HepG2 (cell line): ENCODE measurements at places on chromosomes 7 and 10. TPM values are rescaled to one million over a fixed set of nuclear protein-coding genes. Genes with fewer than 3 reads are reported as not detected.

GRCh38 chr10:107072028-107072427 is 92.5 kb downstream of the SORCS1 start:
- no peak for DNase-seq

The MAT1A gene
- 76.9 and 101 TPM in 2 replicates for total RNA-seq

DNA sequence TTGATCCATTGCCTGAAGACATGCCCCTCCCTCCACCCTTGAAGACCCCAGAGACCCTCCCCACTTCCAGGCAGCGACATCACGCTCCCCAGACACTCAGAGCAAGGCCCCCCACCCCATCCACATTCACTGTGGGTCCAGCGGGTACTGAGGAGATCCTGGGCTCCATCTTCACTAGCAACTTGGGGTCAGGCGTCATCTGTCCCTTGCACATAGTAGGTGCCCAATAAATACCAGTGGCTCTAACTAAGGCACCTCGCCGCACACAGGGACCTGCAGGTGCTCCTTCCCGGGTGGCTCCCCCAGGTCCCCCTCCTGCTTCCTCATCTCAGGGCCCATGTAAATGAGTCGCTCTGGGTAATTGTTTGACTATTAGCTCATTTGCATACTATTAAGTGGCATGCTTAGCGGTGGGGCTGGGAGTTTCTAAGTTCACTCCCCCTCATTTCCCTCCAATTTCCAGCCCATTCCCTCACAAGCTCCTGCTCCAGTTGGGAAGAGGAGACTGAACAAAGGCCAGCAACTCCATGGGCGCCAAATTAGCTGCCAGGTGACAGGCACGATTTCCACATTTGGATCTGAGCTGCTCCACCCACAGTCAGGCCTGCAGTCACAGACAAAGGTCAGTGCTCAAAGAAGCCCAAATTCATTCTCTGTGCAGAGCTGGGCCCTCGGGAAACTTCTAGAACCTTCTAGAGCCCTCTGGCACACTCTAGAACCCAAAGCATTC is 29.7 kb downstream of the EBF3 start:
- DNase-seq = no peak

The NT5C2 gene
- 40.6 and 51.5 TPM in 2 replicates for total RNA-seq

GRCh38 chr7:158415316-158415715 is 172.3 kb downstream of the PTPRN2 start:
- DNase-seq = no peak

GRCh38 chr10:87734987-87735827 is 75.5 kb downstream of the PAPSS2 start:
- DNase-seq = peak; percentile 25

The GRID1 gene
- total RNA-seq = not detected in 2 replicates

DNA sequence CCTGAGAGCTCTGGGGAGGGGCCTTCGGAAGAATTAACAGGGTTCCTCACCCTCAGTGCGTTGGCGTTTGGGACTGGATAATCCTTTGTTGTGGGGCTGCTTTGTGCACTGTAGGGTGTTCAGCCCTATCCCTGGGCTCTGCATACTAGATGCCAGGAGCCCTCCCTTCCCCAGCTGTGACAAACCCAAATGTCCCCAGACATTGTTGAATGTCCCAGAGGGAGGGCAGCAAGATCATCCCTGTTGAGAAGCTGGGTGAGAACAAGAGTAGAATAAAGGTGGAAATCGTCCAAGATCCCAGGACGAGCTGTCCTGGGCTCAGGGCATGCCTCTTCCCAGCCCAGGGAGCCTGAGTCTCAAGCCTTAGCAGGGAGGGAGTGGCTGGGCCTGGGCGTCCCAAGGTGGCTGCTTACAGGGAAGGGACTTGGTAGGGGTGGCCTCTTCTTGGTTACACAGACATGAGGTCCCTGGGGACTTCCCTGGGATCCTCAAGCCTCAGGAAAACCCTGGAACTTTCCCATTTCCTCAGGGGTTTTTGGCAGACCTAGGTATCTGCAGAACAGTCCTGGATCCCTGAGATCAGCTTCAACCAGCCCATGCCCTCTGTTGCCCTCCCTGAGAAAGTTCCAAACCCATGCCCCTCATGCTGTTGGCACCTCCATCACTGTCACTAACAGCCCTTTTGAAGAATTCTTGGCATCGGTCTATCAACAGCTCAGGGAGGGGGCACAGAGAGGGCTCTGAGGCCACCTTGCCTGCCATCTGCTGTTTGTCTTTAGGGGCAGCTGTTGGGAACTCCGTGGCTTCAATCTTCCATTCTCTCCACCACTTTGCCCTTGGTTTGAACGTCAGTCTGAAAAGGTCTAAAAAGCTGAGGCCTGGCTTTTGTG is 53.7 kb downstream of the GOLGA7B start:
- DNase-seq = no peak

The PCLO gene
- 0.06 and 0.29 TPM in 2 replicates for total RNA-seq

The SPDYE2B gene
- total RNA-seq = not detected in 2 replicates

DNA sequence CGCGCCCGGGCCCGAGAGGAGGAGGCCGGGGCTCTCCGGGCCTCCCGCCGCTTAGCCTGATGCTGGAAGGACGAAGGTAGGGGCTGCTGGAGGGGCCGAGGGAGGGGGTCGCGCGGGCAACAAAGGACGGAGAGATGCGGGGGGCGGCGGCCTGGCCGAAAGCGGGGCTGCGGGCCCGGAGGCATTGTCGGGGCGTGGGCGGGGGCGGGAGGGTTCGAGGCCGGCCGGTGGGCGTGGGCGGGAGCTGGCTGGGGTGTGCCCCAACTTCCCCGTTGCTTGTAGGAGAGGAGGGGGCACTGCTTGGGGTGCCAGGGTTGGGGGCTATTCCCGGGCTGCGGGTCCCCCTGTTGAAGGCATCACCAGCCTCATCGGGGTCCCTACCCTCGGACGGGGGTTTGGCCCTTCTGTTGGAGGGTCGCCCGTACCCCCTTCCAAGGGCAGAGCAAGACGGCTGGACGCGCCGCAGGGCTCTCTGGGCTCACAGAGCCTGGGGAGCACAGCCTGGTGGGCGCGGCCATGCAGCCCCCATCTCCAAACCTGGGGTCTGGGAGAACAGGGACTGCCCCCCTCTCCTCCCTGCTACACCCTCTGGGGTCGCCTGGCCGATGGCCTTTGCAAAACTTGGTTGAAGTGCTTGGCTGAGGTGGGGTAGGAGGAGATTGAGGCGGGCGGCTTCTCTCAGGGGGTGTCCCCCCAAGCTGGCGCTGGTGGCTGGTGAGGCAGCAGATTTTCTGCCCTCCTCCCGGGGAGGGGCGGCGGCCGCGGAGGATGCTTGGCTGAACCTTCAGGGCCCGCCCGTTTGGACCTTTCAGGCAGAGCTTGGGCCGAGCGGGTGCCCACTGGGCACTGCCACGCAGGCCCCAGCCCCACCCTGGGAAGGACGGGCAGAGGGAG is 699 bp downstream of the CLIP2 start:
- DNase-seq = no peak

The ASB10 gene
- not detected in 2 replicates for total RNA-seq

The ABCB4 gene
- total RNA-seq = 10.8 and 32.4 TPM in 2 replicates

The HOXA4 gene
- 1.8 and 2.4 TPM in 2 replicates for total RNA-seq

DNA sequence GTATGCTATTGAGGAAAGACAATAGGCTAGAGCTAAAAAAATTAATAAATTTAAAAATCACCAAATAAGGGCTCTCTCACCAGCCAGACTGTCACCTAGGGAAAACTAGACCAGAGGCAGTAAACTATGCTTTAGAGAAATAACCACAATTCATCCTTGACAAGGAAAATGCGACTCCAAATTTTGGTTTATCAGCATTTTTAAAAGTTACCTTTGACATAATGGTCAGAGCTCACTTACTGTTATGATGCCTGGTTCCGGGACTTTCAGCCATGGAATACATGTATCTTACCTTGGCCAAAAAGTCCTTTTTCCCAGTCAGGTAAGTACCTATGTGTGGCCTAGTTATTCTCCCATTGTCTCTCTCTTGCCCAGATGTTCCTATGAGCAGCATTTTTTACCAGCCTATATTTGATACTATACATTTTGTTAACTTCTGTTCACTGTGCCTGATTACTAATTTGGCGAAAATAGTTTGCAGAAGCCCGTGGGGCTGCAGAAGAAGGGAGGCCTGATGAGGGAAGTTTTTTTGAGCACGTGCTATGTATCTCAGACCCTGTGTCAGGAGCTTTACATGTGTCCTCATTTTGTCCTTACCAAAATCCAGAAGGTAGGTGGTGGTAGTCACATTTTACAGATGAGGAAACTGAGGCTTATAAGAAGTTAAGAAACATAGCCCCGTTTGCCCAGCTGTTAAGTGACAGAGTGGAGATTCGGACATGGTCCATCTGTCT is 149.7 kb downstream of the CELF2 start:
- no peak for DNase-seq

DNA sequence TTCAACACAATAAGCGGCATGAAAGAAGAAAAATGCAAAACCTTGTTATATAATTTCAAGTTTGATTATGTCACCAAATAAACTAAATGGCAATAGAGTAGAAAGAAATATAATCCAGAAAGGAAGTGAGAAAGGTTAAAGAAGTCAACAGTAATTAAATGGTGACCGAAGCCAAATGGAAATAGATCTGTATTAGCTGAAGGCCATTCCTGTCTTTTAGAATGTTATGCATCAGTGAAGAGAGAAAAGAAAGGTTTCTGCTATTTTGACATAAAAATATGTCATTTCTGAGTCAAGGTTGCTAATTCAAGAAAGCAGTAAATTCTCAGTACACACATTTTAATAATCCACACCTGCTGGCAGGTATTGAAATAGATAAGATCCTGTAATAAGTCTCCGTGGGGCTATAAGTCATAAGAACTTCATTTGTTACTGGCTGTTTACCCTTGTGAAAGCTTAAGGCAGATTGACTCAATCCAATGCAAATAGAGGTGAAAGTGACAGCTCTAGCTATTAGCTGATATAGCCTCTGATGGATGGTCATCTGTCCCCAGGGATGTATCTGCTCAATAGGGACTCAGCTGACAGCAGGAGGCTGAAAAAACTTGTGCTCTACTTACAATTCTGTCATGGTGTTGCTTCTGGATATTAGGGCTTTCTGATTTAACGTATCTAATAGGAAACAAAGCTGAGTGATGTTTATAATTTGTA is 152.1 kb downstream of the FZD1 start:
- DNase-seq = no peak

DNA sequence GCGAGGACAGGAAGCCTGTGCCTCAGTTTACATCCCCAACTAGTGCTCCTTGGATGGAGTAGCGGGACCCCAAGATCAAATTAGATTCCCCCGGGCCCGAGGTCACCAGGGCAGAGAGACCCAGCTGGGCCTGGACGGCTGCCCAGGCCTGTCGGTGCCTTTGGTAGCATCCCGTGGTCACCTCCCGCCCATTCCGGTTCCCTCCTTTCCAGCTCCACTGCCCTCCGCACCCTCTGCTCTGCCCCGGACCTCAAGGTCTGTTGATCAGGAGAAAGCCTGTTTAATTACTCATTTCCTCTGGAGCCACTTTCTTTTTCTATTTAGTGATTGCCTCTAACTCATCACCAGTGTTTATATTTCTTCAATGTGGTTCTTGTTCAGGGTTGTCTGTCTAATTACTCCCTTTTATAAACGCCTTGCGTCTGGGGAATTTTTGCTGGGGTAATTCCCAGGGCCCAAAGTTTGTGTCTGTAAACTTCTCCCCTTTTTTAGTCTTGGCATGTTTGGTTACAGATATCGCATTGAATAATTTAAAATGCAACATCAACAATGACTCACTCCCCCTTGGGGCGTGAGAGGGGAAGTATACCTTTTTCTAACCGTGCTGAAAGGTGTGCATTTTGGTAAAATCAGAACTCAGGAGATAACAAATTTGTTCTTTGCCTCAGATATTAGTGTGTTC is 1.9 kb downstream of the FOXK1 start:
- peak; percentile 41 for DNase-seq

DNA sequence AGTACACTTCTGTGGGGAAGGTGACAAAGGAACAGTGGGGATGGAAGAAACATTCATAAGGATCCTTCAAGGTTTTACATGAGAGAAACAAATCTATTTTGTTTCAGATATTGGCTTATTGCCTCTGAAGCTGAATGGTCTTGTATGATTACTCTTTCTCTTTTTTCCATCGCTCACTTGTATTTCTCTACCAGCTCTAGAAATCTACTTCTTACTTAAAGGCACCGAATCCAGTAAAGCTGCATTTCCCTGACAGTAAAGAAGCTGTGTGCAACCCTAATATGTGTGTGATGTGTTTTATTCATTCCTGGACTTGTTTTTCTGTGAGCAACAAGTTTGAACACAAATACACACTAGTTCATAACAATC is 45.2 kb upstream of the NXPH1 start:
- no peak for DNase-seq

GRCh38 chr7:149883452-149883861 is 9.7 kb downstream of the ATP6V0E2 start:
- peak; percentile 41 for DNase-seq

GRCh38 chr10:99785646-99786045 is 3.2 kb downstream of the ABCC2 start:
- DNase-seq = no peak

- no peak for DNase-seq
Observed at GRCh38 chr10:42367532-42368230, 270.7 kb downstream of the ZNF33B start.

GRCh38 chr7:102425639-102426267 is 7.6 kb upstream of the ORAI2 start:
- no peak for DNase-seq

- no peak for DNase-seq
Observed at GRCh38 chr10:124366825-124367224, 51.9 kb downstream of the OAT start.

DNA sequence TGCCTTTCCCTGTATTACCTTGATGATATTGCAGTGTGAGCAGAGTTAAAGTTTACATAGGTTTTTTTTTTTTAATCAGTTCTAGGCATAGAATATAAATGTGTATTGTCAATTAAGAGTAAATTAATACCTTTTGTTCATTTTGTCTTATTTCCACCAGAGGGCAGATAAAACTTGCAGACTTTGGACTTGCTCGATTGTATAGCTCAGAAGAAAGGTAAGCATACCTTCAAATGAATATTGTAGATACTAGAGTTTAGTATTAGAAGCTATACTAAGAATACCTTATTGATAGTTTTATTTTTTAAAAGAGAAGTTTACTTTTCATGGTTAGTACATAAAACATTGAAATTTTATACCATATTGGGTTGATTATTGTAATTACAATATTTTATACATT is 86.8 kb downstream of the MPLKIP start:
- peak; percentile 4 for DNase-seq

DNA sequence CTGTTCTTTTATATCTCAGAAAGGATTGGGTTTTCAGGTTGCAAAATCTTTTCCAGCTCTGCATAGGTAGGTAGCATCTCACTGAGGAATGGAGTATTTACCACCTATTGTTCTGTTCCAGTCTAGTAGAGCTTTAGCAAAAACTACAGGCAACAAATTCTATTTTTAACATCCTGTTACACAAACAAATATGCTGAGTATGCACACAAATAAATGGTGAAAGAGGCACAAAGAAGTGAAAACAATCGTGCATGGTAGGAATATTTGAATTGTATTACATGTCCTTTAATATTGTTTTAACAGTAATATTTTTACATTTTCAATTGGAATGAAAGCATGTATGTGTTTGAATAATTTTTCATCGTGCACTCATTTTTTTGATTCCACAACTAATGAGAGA is 14.5 kb upstream of the MIOS start:
- no peak for DNase-seq

GRCh38 chr7:135715673-135716072 is 12.3 kb downstream of the SLC13A4 start:
- DNase-seq = no peak
